ENCODE measurements at places on chromosomes 11 and 22. TPM values are rescaled to one million over a fixed set of nuclear protein-coding genes. Genes with fewer than 3 reads are reported as not detected.

The ENTHD1 gene
- total RNA-seq, result not detected

The MMP12 gene
- not detected for total RNA-seq

The MOGAT2 gene
- total RNA-seq, result not detected

The MUC5AC gene
- 3.6 TPM for total RNA-seq

The BAIAP2L2 gene
- 4.4 TPM for total RNA-seq

The MRGPRX4 gene
- not detected for total RNA-seq

The SMIM35 gene
- total RNA-seq, result not detected

The SPI1 gene
- total RNA-seq, result not detected

The SELENOM gene
- total RNA-seq, result 77.3 TPM

The CWF19L2 gene
- 2.9 TPM for total RNA-seq

The MMP13 gene
- total RNA-seq, result not detected

The KRTAP5-11 gene
- total RNA-seq, result not detected

The OR8D4 gene
- not detected for total RNA-seq

The ARRB1 gene
- 3.1 TPM for total RNA-seq

The CD3E gene
- total RNA-seq, result not detected

The POTEH gene
- total RNA-seq, result not detected

The NCAPD3 gene
- 26.4 TPM for total RNA-seq

The NNMT gene
- total RNA-seq, result 222 TPM

The NDUFS8 gene
- total RNA-seq, result 378 TPM

The CLDN5 gene
- not detected for total RNA-seq

The OR52E5 gene
- not detected for total RNA-seq

The ISX gene
- total RNA-seq, result not detected

The POU2AF1 gene
- total RNA-seq, result not detected

The TSSK2 gene
- not detected for total RNA-seq

The NOX4 gene
- not detected for total RNA-seq

The MAP6 gene
- total RNA-seq, result 1.7 TPM

The PAX6 gene
- 0.90 TPM for total RNA-seq

The APOBEC3B gene
- 30.2 TPM for total RNA-seq

The RTN4R gene
- total RNA-seq, result 5.6 TPM

The F2 gene
- 2.0 TPM for total RNA-seq

The ADAMTS8 gene
- total RNA-seq, result 0.49 TPM

The HEPHL1 gene
- total RNA-seq, result not detected

The DCHS1 gene
- 0.08 TPM for total RNA-seq

The POU2AF2 gene
- not detected for total RNA-seq

The RTN4RL2 gene
- total RNA-seq, result 129 TPM

The RIC3 gene
- total RNA-seq, result 2.5 TPM

The IFITM10 gene
- total RNA-seq, result 1.0 TPM

The TEX12 gene
- total RNA-seq, result not detected

The FZD4 gene
- total RNA-seq, result 0.95 TPM

The THAP12 gene
- total RNA-seq, result 51.5 TPM

The OSM gene
- not detected for total RNA-seq

The DUSP8 gene
- 1.7 TPM for total RNA-seq
